ENCODE measurements at places on chromosomes 5 and 9. TPM values are rescaled to one million over a fixed set of nuclear protein-coding genes. Genes with fewer than 3 reads are reported as not detected.

- DNase-seq = no peak
These were observed 28.4 kb downstream of the NEURL1B start for GRCh38 chr5:172669386-172670004.

The FANCG gene
- 39.7 TPM for total RNA-seq

DNA sequence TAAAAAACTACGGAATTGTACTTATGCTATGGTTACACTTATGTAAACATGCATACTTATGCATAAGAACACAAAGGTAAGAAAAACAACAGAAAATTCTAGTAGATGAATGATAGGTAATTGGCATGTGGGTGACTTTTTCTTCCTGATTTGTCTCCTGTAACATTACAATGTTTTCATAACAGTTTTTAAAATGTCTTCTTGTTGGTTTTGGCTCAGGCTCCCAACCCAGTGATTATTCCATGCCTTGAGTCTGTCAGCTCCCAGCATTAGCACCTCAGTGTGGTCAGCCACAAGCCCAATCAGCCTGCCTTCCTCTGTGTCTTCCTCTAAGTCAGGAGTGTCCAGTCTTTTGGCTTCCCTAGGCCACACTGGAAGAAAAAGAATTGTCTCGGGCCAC lies 7.9 kb upstream of the FOXE1 start:
- no peak for DNase-seq

The TAF1L gene
- not detected for total RNA-seq

DNA sequence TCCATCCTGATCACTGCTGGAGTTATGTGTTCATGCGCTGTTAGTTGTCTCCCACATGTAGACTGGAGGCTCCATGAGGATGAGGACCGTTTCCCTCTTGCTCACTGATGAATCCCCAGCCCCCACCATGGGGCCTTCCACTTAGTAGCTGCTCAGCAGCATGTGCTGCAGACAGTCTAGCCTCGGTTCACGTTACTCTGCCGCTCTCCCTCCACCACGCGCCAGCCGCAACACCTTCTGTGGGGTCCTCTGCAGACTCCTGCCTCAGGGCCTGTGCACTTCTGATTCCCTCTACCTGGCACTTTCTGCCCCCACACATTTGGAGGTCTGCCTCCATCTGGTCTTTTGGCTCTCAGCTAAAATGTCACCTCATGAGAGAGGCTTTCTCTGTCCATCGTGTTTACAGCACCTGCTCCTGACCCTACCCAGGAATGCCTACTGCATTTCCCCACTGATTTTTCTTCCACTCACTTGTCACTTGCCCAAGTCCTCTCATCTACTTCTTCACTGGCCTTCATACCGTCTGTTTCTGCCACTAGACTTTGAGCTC lies 36.3 kb downstream of the STK10 start:
- DNase-seq = peak; percentile 85

DNA sequence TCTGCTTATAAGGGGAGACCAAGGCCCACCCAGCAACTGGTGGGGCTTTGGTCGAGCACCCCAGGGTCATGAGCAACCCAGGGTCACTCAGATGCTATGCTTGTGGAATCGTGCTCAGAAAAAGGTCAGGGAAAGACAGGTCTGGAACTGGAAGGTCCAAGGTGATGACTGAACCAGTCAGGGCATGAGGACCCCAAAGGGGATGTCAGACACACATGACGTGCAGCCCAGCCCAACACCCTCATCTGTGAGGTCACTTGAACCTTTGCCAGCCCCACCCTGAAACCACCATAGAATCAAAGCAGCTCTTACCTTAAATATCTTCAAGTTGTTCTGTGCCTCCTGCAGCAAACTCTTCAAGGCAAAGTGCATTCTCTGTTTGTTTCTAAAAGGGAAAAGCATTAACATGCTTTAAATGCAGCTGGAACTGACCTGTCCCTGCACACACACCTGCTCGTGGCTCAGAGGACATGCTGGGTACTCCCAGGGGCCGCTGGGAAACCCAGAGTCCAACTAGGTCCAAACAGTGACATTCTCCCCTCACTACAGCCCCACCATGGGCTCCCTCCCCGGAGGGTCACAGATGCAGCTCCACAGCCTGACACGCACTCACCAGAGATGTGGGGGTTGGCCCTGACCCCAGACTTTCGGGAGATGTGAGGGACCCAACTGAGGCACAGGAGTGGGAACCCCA lies 29.4 kb downstream of the IPPK start:
- no peak for DNase-seq

The FCN1 gene
- 0.27 TPM for total RNA-seq

GRCh38 chr5:110785356-110785755 lies 46.5 kb downstream of the SLC25A46 start:
- no peak for DNase-seq

DNA sequence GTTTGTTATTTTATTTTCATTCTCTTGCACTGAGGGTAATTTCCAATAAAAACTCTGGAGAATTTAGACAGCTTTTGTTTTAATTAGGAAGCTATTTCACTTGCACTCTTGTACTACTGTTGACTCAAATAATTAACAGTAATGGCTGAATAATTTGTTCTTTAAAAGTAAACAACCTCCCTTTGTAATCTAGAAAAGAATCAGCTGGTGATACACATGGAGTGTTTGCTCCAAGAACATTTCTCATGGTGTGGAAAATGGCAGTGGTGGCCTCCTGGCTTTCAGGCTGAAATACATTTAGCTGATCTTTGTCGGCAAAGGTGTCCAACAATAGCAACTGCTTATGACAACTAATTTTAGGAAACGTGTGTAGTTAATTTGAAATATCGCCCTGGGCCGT lies 129.4 kb downstream of the C9orf152 start:
- DNase-seq = no peak

The SAXO1 gene
- total RNA-seq = under 0.01 TPM

- DNase-seq = no peak
These were observed 15.5 kb downstream of the IRX2 start for GRCh38 chr5:2735996-2736395.

DNA sequence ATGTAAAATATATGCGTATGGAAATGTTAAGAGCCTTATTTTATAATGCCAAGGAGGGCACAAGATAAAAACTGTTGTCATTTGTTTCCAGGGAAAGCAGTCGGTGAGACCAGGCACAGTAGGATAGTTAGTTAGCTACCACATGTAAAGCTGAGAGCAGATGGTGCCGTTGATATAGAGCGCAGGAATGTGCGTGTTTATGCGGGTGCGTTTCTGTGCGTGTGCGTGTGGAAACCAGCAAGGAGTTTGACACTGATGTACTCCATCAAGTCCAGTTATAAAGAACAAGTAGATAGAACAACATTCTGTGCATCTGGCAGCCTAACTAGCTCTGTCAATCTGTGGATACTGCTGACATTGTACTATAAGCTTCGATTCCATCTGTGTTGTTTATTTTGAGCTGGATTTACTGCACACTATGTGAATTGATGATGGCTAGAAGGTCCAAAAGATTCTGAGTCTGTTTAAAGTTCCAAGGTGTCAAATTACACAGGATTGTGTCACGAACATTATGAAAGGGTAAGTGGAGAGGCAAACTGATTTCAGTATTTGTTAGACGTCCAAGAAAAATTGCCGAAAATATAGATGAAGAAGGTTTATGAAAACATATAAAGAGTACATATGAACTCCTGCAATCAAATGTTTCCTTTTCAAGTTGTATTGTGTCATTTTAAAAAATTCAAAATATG lies 494.9 kb upstream of the MEF2C start:
- no peak for DNase-seq

- DNase-seq = no peak
These were observed 46.8 kb upstream of the FER start for GRCh38 chr5:108700930-108701329.

The WNK2 gene
- total RNA-seq = 47.4 TPM

- DNase-seq = peak; percentile 60
These were observed 268.2 kb upstream of the TAS2R1 start for GRCh38 chr5:9898319-9898718.

DNA sequence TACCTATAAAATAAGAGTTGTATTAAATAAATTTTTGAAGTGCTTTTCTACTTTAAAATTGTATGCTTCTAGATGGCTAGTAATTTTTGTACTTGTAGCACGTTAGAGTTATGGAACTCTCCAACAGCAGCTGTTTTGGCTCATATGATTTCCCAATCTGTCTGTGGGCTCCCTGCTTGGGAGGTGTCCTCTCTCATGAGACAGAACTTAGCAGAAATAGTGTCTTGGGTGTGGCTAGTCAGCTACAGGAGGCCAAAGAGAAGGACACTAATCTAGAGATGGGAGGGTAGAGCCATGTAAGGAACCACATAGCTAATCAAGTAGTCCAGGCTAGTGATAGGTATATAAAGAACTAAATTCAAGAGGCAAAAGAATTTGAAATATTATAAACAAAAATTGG lies 78.4 kb upstream of the DAB2 start:
- DNase-seq = no peak

The TEX48 gene
- total RNA-seq = not detected

The C9orf50 gene
- total RNA-seq = not detected

DNA sequence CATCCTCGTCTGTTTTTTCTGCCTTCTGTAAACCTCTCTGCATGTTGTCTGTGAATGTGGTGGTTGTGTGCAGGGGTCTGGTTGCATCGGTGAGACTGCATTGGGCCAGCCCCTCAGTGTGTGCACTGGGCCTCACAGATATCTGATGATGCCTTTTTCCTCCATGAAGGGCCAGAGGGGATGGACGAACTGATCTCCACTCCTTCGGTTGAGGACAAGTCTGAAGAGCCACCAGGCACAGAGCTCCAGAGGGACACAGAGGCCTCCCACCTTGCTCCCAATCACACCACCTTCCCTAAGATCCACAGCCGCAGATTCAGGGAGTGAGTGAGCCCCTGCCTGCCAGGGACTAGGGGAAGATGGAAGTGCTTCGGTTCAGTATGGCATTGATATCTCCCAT lies 31.3 kb downstream of the SECISBP2 start:
- DNase-seq = no peak

DNA sequence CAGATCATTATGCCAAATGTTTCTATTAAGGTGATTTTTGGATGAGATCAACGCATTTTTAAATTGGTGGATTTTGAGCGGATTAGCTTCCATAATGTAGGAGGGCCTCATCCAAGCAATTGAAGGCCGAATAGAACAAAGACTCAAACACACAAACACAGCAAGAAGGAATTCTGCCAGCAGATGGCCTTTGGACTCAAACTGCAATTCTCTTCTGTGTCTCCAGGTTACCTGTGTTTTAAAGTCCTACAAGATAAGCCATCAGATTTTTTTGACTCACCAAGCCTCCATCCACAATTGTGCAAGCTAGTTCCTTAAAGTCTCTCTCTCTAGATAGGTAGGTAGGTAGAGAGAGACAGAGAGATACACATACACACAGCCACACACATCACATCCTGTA lies 25.5 kb downstream of the CDH6 start:
- DNase-seq = no peak

DNA sequence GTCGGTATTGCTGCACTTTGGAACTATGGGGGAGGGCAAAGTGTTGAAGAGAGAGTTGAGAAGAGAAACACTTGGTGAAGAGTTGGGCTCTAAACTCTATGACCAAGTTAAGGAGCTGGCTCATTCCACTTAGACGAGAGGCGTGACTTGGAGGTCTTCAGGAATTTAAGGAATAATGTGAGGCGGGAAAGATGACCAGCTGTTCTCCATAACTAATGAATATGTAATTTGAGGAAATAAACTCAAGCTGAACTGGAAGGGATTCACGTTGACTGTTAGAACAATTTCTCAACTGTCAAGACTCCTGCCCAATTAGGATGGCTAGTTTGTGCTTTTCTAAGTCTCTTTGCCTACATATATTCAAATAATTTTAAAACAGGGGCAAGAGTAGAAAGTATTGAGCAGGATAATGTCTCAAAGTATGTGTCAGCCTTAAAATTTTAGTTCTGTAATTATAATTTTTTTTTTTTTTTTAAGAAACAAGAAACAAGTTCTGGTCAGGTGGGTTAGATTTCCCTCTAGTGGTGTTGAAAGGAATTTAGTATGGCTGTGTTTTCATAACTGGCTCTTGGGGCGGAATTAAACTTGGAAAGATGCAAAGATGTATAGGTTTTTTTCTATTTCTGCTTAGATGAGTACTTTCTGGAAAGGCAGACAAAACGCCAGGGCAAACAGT lies 33.4 kb downstream of the TMEM252 start:
- peak; percentile 41 for DNase-seq

The CCDC107 gene
- total RNA-seq = 8.9 TPM

The CDKN2B-AS1 gene
- not detected for total RNA-seq

The TRIM7 gene
- 3.0 TPM for total RNA-seq

DNA sequence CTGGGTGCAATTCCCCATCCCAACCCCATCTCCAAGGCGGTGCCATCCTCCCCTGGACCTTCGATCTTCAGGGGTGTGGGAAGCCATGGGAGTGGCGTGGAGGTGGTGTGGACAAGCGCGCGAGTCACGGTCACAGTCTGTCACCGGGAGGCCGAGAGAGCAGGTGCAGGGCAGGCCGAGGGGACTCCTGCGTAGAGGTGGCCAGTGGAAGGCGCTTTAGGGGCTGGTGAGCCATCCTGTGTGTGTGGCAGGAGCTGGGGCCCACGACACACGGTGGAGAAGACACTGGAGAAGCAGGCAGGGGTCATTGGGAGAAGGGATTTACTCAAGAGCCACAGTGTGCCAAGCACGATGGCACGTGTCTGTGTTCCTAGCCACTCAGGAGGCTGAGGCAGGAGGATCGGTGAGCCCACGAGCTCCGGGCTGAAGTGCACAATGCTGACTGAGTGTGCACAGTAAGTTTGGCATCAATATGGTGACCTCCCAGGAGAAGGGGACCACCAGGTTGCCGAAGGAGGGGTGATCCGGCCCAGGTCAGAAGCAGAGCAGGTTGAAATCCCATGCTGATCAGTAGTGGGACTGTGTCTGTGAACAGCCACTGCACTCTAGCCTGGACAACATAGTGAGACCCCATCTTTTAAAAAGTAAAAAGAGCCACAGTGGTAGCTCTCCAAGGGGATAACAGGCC lies 145.1 kb upstream of the PHYKPL start:
- no peak for DNase-seq

The C9 gene
- not detected for total RNA-seq

The CD72 gene
- 1.3 TPM for total RNA-seq

DNA sequence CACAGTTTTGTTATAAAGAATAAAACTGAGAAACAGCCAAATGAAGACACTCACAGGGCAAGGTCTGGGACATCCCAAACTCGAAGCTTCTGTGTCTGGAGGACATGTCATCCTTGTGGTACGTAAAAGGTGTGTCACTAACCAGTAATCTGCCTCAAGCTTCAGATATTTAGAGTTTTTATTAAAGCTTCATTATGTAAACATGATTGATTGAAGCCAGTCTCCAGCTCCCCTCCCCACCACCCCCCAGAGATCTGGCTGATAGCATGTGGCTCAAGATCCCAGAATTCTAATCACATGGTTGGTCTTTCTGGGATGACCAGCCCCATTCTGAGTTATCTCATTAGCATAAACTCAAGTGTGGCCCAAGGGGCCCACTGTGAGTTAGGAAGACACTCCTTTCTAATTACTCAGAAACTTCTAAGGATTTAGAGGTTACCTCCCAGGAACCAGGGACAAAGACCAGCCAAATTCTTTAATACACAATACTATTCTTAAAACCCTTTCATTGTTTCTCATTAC lies 31.4 kb upstream of the ERAP1 start:
- DNase-seq = no peak

- DNase-seq = no peak
These were observed 173.8 kb downstream of the ACTL7B start for GRCh38 chr9:108681851-108682590.

Data from cerebellum (tissue), 4 donors.